ENCODE measurements at places on chromosomes 1 and 21. TPM values are rescaled to one million over a fixed set of nuclear protein-coding genes. Genes with fewer than 3 reads are reported as not detected.

- DNase-seq: no peak
Observed at GRCh38 chr1:183824291-183824690, 19.4 kb downstream of the RGL1 start.

GRCh38 chr1:235238558-235238957 lies 77.5 kb upstream of the RBM34 start:
- no peak for DNase-seq

DNA sequence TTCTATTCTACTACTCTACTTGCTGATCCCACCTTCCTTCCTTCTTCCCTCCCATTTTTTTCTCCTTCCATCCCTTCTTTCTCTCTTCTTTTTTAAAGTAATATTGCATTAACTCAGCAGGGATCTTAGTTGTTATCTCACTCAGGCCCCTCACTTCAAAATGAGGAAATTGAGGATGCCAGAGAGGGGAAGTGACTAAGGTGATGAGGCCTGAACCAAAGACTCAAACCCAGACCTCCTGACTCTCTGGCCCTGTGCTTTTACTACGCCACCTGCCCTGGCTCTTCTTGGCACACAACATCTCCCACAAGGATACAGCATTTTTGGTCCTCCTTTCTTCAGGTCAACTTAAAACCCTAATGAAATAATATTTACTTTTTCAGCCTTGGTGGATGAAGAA lies 151.7 kb upstream of the ZNF648 start:
- DNase-seq: no peak

GRCh38 chr1:241813768-241814320 lies 34.2 kb upstream of the EXO1 start:
- DNase-seq: no peak

DNA sequence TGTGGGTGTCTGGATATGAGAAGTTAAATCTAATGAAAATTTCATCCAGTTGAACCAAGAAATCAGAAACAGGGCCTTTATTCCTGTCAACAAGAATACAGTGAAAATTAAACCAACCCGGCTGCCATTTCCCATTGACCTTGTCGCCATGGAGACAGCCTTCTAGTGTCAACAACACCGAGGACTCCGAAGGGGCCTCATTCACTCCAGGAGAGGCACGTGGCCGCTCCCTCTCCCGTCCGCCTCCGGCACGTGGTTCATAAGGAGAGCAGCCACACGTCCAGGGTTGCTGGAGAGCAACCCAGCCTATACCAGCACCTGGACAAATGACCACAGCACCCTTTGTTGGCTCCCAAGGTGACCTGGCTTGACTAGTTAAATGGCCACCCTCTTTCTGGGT lies 120.3 kb upstream of the VAMP3 start:
- no peak for DNase-seq

- no peak for DNase-seq
Observed at GRCh38 chr1:221759436-221759835, 17.5 kb upstream of the DUSP10 start.

Gene CCT3
- 909 TPM for polyA plus RNA-seq

DNA sequence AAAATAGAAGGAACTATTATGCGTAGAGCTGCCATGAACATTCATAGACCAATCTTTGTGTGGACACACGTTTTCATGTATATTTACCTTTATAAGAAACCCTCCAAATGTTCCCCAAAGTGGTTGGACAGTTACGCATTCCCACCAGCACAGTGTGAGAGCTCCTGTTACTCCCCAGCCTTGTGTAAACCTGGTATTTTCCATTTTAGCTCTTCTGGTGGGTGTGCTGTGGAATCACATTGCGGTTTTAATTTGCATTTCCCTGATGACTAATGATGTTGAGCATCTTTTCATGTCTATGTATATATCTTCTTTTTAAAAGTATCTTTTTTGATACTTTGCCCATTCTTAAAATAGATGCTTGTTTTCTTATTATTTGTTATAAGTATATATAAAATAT lies 3.2 kb upstream of the UBASH3A start:
- DNase-seq: no peak

- no peak for DNase-seq
Observed at GRCh38 chr1:75548721-75549480, 62.0 kb downstream of the SLC44A5 start.

GRCh38 chr1:155057788-155058211 lies 5.7 kb upstream of the EFNA4 start:
- DNase-seq: no peak

Gene C1QA
- not detected for polyA plus RNA-seq
